Uterus (tissue), 4 donors: ENCODE measurements at places on chromosomes 7 and 10. TPM values are rescaled to one million over a fixed set of nuclear protein-coding genes. Genes with fewer than 3 reads are reported as not detected.

DNA sequence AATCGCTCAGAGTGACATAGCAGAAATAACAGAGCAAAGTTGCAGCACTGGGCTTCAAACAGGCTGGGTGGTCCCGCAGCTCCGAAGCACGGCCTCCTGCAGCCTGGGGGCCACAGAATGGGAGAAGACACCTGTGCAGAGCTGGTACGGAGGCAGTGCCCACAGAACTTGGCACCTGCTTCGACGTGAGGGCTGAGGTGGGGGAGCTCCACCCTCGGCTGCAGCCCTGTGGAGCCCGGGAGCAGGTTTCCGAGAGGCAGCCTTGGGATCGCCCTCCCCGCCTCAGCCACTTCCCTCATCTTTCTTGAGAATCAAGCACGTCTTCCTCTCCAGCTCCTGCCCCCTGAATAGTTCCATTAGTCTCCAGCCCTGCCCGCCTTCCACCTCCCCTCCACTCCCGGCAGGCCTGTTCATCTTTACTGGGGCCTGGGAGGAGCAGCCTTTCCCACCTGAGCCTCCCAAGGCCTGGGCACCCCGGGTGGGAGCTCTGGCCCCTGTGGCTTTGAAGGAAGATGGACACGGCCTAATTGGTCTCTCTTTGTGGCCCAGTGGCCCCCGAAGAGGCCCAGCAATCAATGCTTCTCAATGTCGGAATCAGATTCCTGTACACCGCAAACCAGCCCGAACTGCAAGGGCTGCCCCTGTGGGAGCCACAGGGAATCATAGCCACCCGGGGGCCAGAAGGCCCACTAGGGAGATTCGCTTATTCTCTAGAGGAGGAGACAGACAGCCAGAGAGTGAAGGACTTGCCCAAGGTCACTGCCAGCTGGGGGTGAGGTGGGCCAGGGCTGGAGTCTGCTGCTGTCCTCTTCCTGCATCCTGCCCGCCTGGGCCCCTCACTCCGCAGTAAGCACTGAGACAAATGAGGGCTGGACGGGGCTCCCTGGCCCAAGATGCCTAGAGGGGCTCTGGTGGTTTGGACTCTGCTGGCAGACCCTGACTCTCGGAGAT is 17.0 kb upstream of the PCBD1 start:
- no peak for DNase-seq

GRCh38 chr10:46326971-46327370 is 40.2 kb downstream of the ANTXRL start:
- no peak for DNase-seq

GRCh38 chr10:29579455-29579970 is 55.3 kb downstream of the SVIL start:
- DNase-seq: no peak

DNA sequence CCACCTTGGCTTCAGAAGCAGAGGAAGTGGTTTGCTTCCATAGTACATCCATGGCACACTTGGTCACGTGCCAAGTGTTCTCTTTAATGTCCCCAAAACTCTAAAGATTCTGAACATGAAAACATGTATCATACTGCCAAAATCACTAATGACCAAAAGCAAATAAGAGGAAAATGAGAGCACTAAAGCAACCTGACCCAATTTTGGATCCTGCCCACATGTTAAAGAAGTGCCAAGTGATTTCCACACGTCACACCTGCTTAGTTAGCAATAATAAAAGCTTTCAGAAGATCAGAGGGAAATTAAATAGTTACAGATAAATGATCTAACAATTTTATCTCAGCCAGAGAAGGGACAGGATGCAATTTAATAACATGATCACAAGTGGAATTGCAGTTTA is 1170.0 kb downstream of the XPNPEP1 start:
- no peak for DNase-seq

DNA sequence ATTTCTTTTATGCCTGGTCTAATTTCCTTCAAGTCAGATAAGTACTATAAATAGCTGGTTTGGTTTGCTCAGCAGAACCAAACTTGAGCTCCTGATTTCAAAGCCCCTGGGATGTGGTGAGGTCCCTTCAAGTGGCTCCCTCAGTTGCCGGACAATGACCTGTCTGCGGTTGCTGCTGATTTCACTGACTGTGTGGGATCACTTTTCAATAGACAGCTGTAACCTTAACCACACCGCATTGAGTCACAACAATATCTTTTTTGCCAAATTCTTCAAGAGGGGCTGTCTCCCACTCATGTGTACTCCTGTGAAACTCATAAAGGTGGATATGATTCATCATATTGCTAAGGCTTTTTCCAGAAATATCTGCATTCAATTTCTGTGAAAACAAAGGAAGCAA is 23.1 kb upstream of the ITGA8 start:
- no peak for DNase-seq

Gene CASP7
- 27.6 TPM for total RNA-seq

DNA sequence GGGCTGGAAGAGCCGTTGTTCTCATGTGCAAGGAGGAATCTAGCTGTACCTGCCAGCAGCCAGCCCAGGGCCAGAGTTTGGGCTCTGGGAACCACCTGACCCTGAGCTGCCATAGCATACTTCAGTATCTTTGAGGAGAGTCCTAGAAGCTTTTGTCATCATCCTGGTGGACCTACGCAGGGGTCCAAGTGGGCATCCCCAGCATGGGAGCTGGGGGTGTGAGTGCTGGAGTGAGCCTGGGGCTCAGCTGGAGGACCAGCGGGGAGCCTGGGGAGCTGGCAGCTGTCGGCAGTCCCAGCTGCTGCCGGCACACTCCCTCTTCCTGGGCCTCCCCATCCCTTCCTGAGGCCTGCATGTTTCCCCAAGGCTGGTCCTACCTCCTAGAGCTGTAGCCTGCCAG is 32.5 kb downstream of the C10orf105 start:
- DNase-seq: no peak

DNA sequence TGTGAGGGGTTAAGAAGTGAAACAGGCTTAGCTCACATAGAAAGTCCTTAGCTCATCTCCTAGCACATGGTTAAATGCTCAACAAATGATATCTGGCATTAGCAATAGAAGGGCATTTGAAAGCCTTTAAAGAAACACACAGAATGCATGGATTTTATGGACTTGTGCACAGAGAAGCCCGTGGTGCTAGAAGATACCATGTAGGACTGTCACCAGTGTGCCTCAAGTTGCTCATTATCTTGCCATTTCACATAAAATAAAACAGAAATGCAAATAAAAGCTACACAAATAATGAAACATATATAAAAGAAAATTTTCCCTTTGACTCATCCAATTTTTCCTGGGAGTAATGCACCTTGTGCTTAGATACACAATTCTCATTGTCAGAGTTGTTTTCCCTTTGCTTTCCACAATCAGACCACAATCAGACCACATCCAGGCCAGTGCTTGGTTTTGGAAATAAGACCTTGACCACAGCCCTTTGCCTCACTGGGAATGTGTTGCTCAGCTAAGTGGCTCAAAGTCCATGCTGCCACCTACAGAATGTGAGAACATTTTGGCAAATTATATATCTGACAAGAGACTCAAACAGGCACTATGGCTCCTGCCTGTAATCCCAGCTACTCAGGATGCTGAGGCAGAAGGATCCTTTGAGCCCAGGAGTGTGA is 9.5 kb upstream of the WDR11 start:
- DNase-seq: no peak

GRCh38 chr7:150595361-150595760 is 28.2 kb downstream of the GIMAP4 start:
- no peak for DNase-seq
